ENCODE measurements at places on chromosomes 1 and 21.
A peak's percentile ranks its signal among the peaks of the same experiment; 100 is the strongest.

DNA sequence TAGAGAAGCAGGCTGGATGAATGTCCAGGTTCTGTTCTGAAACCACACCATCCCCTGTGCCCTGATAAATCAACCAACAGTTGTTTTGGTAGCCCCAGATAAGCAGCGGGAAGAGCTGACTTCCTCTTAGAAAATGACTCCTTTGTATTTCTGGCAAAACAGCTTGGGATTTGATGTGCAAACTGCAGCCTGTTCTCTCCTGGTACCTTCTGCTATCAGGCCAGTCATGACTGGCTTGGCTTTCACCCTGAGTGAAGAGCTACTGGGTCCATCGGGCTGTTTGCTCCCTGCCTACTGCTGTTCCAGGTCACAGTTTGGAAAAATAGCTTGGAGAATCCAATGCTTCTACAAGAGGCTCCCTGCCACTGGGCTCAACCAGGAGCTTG, 116.8 kb downstream of the DTL start:
- DNase-seq = no peak

- no peak for DNase-seq
Observed at GRCh38 chr1:175232335-175232734, 39.8 kb upstream of the KIAA0040 start.

DNA sequence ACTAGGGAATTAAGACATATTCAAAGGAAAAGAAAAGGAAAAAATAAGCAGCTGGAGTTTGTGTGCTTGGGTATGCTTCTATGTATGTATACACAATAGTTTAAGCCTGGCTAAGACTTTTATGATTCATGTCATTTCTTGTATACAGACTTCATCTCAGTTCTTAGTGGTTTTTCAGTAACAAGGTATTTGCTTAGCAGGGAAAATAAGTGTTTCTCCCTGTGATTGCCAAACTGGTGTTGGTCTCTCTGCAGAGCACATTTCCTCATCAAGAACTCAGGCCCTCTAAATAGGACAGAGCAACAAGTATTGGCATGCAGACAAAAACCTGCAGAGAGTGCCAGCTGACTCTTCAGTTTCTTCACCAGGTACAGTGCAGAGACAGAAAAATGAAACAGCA, 484.4 kb upstream of the ZRANB2 start:
- no peak for DNase-seq

GRCh38 chr1:204941421-204942338, 71.0 kb downstream of the NFASC start:
- DNase-seq = peak; percentile 59

DNA sequence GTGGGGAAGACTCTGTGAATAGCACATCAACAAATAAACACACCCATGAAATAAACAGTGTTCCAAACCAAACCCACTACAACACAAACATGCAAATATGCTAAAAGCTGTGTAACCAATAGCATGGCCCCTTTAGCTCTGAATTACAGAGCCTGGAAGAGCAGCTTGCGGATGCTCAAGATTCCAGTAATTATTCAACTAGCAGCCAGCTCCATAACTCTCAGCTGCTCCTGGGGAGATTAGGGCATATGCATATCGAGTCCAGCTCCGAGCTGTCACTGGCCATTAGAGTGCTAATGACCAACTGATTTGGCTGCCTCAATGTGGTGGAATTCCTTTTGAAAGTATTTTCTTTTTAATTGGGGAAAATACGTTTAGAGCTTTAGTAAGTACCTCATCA, 207.1 kb downstream of the HHAT start:
- no peak for DNase-seq

- no peak for DNase-seq
Observed at GRCh38 chr1:200029822-200030152, 2.3 kb downstream of the NR5A2 start.

- no peak for DNase-seq
Observed at GRCh38 chr1:71294178-71294577, 213.3 kb upstream of the ZRANB2 start.

DNA sequence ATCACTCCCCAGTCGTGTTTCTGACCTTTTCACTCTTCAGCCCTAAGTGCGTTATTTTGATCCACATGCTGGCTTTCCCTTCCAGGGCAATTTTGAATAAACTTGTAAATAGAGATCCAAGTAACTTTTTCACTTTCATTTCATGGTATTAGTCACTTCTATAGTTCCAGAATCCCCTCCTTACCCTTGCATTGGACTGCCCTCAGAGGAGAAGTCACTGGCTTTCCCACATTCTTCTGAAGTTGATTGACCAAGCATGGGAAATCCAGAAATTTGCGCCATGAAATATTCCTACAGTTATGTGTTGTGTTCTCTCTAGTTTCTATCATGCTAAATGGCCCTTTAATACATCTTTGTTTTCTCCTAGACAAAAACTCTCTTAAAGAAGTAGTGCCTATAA, 177.3 kb upstream of the GORAB start:
- peak; percentile 13 for DNase-seq

GRCh38 chr1:26705788-26706311, 10.0 kb downstream of the ARID1A start:
- no peak for DNase-seq

GRCh38 chr1:208874915-208875314, 630.7 kb upstream of the PLXNA2 start:
- no peak for DNase-seq

- no peak for DNase-seq
Observed at GRCh38 chr1:25622531-25622930, 5.9 kb downstream of the MAN1C1 start.

DNA sequence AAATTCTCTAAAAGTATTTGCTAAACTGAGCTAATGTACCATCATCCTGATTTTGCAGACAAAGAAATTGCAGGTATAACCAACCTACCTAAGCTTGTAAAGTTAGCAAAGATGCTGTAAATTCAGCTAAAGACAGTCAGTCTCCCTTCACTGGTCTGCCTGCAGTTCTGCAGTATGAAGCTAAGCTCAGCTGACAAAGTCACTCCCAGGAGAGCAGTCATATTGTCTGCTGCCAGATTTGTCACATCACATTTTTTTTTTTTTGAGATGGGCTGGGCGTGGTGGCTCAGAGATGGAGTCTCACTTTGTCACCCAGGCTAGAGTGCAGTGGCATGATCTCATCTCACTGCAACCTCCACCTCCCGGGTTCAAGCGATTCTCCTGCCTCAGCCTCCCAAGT, 8.9 kb upstream of the CMPK1 start:
- DNase-seq = no peak

DNA sequence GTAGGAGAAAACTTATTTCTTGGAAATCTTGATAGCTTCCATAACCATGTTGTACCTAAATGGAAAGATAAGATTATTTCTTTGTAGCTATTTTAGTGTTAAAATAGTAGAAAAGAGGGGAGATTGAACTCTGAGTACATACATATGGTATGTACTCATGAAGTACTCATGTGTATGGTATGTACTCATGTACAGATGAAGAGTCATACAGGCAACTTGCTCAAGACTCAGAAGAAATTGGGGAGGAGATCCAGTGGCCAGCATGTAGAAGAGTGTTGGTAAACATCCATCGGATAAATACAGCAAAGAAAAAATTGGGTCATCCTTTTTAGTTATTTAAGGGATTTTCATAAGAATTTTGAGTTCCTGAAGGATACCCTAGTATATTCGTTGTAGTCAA, 29.0 kb downstream of the MDM4 start:
- DNase-seq = no peak
